ENCODE measurements at places on chromosomes 7 and 10.

- DNase-seq = no peak
Measured at GRCh38 chr7:151411551-151411950, 1.7 kb upstream of the WDR86 start.

- no peak for DNase-seq
Measured at GRCh38 chr7:75033064-75033463, 40.5 kb downstream of the RCC1L start.

- DNase-seq = no peak
Measured at GRCh38 chr7:124818807-124819206, 53.2 kb upstream of the GPR37 start.

DNA sequence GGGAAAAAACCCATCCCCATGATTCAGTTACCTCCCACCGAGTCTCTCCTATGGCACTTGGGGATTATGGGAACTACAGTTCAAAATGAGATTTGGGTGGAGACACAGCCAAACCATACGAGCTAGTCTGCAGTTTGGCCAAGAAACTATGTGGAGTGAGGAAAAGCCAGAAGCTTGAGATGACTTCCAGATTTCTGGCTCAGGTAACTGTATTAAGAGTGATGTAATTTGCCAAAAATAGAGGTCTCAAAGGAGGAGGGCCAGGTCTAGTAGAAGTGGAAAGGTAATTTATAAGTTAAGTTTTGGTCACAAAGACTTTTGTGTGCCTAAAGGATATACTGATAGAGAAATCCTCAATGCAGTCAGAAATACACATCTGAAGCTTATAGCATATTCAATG, 279.7 kb upstream of the MGMT start:
- no peak for DNase-seq

- DNase-seq = peak; percentile 80
Measured at GRCh38 chr7:94655848-94656657, at the start of gene SGCE. Gene SGCE, minus strand, starts transcription at chr7:94656133. Its CDS starts 35 bp downstream, at chr7:94656098.

DNA sequence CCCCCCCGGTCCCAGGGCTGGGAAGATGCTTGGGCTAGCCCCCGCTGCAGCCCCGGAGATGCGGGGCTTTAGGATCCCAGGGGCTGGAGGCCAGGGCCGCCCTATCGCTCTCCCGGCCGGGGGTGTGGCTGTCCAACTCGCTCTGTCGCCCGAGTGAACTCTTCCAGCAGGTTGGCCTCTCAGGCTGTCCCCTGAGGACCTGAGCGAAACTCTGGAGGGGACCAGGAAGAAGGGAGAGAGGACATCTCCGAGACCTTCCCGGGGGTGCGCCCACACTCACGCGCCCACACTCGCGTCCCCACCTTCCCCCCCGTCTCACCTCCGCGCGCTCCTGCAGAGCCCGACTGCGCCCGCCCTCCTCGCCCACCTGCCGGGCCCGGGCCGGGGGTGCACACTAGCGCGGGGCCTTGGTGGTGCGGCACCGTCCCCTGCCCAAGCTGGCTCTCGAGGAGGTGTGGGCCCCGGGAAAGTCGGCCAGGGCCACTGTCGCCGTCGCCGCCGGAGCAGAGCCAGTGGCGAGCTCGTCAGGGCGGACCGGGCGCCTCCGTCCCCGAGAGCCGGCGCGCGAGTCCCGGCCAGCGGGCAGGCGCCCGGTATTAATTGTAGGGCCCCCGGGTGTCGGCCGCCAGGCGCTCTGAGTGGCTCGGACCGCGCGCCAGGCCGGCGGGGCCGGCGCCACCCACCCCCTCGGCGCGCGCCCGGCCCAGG, 101.7 kb upstream of the SVIL start:
- DNase-seq = peak; percentile 36

GRCh38 chr7:4131063-4131462, 551.0 kb upstream of the FOXK1 start:
- no peak for DNase-seq

GRCh38 chr7:42198974-42199668, 37.9 kb downstream of the GLI3 start:
- DNase-seq = peak; percentile 77

GRCh38 chr7:90824386-90825307, 228.5 kb downstream of the CDK14 start:
- peak; percentile 85 for DNase-seq

DNA sequence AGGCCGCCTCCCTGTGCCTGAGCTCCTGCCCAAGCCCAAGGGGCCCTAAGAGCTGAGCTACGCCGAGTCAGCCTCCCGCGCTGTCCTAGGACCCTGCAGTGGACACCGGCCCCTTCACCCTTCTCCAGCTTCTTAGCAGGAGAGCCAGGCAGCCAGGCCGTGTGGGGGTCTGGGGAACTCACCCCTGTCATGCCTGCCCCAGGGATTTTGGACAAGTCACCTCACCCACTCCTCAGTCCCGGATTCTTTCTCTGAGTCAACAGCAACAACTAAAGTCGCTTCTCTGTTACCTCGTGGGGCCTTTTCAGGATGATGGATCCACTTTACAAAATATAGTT, 79.3 kb downstream of the MKI67 start:
- no peak for DNase-seq

DNA sequence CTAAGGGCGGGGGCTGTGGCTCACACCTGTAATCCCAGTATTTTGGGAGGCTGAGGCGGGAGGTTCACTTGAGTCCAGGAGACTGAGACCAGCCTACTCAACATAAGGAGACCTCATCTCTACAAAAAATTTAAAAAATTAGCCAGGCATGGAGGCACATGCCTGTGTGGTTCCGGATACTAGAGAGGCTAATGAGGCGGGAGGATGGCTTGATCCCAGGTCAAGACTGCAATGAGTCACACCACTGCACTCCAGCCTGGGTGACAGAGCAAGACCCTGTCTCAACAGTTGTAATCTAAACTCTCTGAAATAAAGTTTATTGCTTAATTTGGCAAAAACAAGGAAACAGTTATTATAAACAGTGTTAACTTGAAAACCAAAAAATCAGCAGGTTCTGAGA, 123.3 kb downstream of the USP6NL start:
- DNase-seq = peak; percentile 32
